A549 treated with ZK216348 at 1 μM for 4 hours (cell line): ENCODE measurements at places on chromosomes 1 and 21. TPM values are rescaled to one million over a fixed set of nuclear protein-coding genes. Genes with fewer than 3 reads are reported as not detected.

LRRC39 gene
- total RNA-seq: 0.11 to 0.23 TPM (median 0.20 TPM) in 3 of 5 replicates, not detected in the others

HENMT1 gene
- 4.0 to 5.3 TPM (median 4.3 TPM) in 5 replicates for total RNA-seq

SLC26A9 gene
- 0.08 to 0.34 TPM (median 0.09 TPM) in 5 replicates for total RNA-seq

RGS1 gene
- total RNA-seq: not detected in 5 replicates

IL12RB2 gene
- total RNA-seq: 0.04 TPM in 1 of 5 replicates, not detected in the others

NBPF4 gene
- total RNA-seq: 0.08 to 0.14 TPM (median 0.13 TPM) in 4 of 5 replicates, not detected in the other

SLC9C2 gene
- total RNA-seq: not detected in 5 replicates

DUSP12 gene
- 42.9 to 57.7 TPM (median 45.6 TPM) in 5 replicates for total RNA-seq

CLIC6 gene
- total RNA-seq: 0.05 to 0.12 TPM (median 0.10 TPM) in 4 of 5 replicates, not detected in the other

NEGR1 gene
- total RNA-seq: not detected in 5 replicates

NUAK2 gene
- total RNA-seq: 22.6 to 34.1 TPM (median 31.0 TPM) in 5 replicates

OLIG2 gene
- total RNA-seq: not detected in 5 replicates

XKR8 gene
- total RNA-seq: 3.2 to 6.0 TPM (median 5.4 TPM) in 5 replicates

TNFRSF18 gene
- total RNA-seq: 0.35 TPM in 1 of 5 replicates, not detected in the others

PDPN gene
- not detected in 5 replicates for total RNA-seq

DLGAP3 gene
- total RNA-seq: 0.09 to 0.27 TPM (median 0.26 TPM) in 5 replicates

IBA57 gene
- 1.5 to 5.1 TPM (median 4.9 TPM) in 5 replicates for total RNA-seq

AGMAT gene
- total RNA-seq: 4.5 to 8.1 TPM (median 7.6 TPM) in 5 replicates

ZNF697 gene
- total RNA-seq: 1.4 to 2.0 TPM (median 1.6 TPM) in 5 replicates

AGPAT3 gene
- 13.8 to 25.8 TPM (median 24.2 TPM) in 5 replicates for total RNA-seq

AADACL3 gene
- not detected in 5 replicates for total RNA-seq

TRIM63 gene
- 0.43 to 0.85 TPM (median 0.60 TPM) in 5 replicates for total RNA-seq

RASSF5 gene
- total RNA-seq: 0.87 to 1.6 TPM (median 0.95 TPM) in 5 replicates

PIGM gene
- total RNA-seq: 3.0 to 5.1 TPM (median 4.9 TPM) in 5 replicates

GPA33 gene
- total RNA-seq: not detected in 5 replicates

A3GALT2 gene
- not detected in 5 replicates for total RNA-seq

KCNJ15 gene
- 0.06 to 0.17 TPM (median 0.07 TPM) in 3 of 5 replicates, not detected in the others for total RNA-seq

DRAXIN gene
- 0.05 to 0.13 TPM (median 0.06 TPM) in 5 replicates for total RNA-seq

NADK gene
- total RNA-seq: 25.1 to 43.3 TPM (median 39.8 TPM) in 5 replicates

LCE3E gene
- 0.27 to 0.31 TPM in 2 of 5 replicates, not detected in the others for total RNA-seq

EXOSC10 gene
- total RNA-seq: 36.9 to 41.7 TPM (median 38.6 TPM) in 5 replicates

OR6K3 gene
- total RNA-seq: not detected in 5 replicates

AGO3 gene
- total RNA-seq: 4.5 to 8.4 TPM (median 7.8 TPM) in 5 replicates

RHD gene
- not detected in 5 replicates for total RNA-seq

EXO5 gene
- total RNA-seq: 3.2 to 5.1 TPM (median 4.0 TPM) in 5 replicates

EDN2 gene
- total RNA-seq: 12.3 to 21.9 TPM (median 18.0 TPM) in 5 replicates

ADPRS gene
- 18.7 to 30.3 TPM (median 29.0 TPM) in 5 replicates for total RNA-seq

VCAM1 gene
- 0.06 TPM in 1 of 5 replicates, not detected in the others for total RNA-seq

TMCC2 gene
- 1.7 to 2.4 TPM (median 2.2 TPM) in 5 replicates for total RNA-seq

UBE2U gene
- not detected in 5 replicates for total RNA-seq

MIXL1 gene
- total RNA-seq: 0.13 TPM in 1 of 5 replicates, not detected in the others

IQGAP3 gene
- 12.3 to 21.4 TPM (median 19.1 TPM) in 5 replicates for total RNA-seq

PRR9 gene
- total RNA-seq: not detected in 5 replicates
